Upper lobe of right lung (tissue), 1 donor: ENCODE measurements at places on chromosomes 1 and 21. TPM values are rescaled to one million over a fixed set of nuclear protein-coding genes. Genes with fewer than 3 reads are reported as not detected.

DNA sequence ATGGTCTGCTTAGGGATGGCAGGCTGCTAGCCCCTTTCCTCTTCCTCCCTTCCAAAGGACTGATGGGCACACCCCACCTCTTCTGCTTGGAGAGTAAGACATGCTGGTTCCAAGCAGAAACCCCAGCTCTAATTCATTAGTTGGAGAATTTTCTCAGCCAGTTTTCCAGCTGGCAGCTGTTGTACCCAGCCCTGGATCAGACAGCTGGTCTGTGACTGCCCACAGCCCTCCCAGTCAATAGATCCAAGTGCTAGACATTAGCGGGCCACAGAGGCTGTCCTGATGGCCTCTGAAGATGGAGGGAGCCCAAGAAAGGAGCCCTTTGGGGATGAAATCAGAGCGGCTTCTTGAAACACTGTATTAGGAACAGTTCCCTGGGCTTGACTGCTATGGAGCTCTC, 35.8 kb downstream of the ACOT11 start:
- no peak overlapping the region for H3K27ac ChIP-seq
- peaks cover 11% of the 10 kb centered on the region for H3K4me1 ChIP-seq
- H3K36me3 ChIP-seq, result no peaks in the 10 kb centered on the region
- no peak overlapping the region for H3K4me3 ChIP-seq
- no peaks in the 10 kb centered on the region for H3K27me3 ChIP-seq

DNA sequence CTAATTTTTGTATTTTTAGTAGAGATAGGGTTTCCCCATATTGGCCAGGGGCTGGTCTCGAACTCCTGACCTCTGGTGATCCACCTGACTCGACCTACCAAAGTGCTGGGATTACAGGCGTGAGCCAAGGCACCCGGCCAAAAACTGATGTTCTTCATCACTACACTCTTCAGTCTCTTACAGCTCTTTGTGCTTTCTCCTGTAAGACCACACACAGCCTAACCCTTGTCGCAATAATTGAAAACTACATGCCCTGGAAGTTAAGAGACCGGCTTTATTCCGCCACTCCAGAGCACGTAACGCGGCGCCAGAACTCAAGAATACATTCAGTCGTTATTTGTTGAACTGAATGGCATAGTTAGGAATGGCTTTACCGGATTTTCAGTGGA, 552 bp downstream of the GPATCH4 start:
- peaks cover 29% of the 10 kb centered on the region for H3K36me3 ChIP-seq
- H3K4me1 ChIP-seq, result peaks cover 22% of the 10 kb centered on the region
- peak; percentile 50 for DNase-seq

The OR2L8 gene
- total RNA-seq, result not detected

The FCRL5 gene
- 0.93 TPM for total RNA-seq
